Bronchial epithelial cell (primary cell): ENCODE measurements at places on chromosomes 6 and 20. TPM values are rescaled to one million over a fixed set of nuclear protein-coding genes. Genes with fewer than 3 reads are reported as not detected.

GRCh38 chr20:16575390-16576140 lies 2.3 kb upstream of the KIF16B start:
- no peak for DNase-seq

DNA sequence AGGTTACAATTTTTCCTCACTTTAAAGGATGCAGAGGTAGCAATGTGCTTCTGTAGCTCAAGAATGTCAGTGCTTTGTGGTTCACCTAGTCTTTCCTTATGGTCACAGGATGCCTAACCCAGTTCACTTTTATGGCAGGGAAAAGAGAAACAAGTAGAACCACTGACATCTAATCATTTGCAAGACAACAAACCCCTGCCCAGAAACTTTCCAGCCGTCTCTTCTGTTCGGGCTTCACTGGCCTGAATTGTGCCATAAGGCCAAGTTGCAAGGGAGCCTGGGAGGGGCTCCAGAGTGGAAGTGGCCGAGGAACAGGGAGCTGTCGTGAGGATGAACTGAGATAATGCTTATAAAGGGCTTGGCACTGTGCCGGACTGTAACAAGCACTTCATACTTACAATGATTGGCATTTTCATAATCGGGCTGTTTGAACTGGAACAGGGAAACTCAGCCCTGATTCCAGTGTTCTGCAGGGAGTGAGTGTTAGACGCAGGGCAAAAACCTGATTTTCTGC lies 212.6 kb downstream of the BCAS1 start:
- DNase-seq = no peak

DNA sequence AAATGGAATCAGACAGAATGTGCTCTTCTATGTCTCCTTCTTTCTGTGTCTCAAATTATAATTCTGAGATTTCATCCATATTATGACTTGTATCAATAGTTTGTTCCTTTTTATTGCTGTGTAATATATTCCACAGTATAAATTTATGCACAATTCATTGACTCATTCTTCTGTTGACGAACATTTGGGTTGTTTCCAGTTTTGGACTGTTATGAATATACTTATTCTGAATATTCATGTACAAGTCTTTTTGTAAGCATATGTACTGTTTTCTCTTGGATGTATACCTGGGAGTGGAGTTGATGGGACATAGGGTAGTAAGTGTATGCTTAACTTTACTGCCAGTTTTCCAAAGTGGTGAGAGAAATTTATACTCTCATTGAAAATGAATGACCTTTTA lies 28.1 kb upstream of the TRAF3IP2 start:
- DNase-seq = no peak

- DNase-seq = no peak
These were observed 71.7 kb downstream of the B4GALT5 start for GRCh38 chr20:49641683-49642656.

DNA sequence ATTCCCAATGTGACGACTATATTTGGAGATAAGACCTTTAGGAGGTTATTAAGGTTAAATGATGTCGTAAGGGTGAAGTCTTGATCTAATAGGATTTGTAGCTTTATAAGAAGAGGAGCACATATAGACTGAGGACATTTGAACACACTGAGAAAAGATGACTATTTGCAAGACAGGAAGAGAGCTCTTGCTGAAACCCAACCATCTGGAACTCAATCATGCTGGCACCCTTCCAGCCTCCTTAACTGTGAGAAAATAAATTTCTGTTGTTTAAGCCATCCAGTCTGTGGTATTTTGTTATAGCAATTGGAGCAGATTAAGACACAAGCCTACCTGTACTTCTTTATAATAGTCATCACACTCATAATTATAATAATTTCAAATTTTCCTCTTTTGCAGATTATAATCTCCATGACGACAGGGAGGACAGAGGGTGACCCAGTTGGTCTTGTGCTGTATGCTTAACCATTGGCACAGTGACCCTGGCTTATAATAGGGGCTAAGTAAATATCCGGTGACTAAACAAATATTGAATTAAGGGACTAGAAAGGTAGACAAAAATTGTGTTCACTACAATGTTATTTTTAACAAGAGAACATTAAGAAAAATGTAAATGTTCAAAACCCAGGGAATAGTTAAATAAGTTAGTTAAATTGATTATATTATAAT lies 206.4 kb upstream of the HDDC2 start:
- peak; percentile 17 for DNase-seq

GRCh38 chr6:2760882-2761842 lies 4.0 kb upstream of the WRNIP1 start:
- peak; percentile 73 for DNase-seq

The MUC21 gene
- 0.53 and 2.2 TPM in 2 replicates for total RNA-seq

DNA sequence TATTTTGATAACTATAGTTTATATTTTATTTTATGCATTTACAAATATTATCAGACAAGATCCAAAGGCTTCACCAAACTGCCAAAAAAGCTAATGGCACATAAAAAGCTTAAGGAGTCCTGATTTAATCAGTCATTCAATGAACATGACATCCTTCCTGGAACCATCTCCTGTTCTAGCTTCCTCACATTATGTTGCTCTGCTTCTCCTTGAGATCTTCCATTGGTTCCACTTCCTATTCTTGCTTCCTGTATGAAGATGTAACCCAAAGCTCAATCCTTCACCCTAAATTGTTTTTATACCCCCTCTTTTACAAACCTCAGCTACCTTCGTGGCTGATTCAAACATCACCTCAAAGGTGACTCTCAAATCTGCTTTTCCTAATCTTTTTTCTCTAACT lies 4.5 kb upstream of the BRD2 start:
- no peak for DNase-seq

GRCh38 chr6:18693881-18694280 lies 306.7 kb downstream of the RNF144B start:
- DNase-seq = no peak

DNA sequence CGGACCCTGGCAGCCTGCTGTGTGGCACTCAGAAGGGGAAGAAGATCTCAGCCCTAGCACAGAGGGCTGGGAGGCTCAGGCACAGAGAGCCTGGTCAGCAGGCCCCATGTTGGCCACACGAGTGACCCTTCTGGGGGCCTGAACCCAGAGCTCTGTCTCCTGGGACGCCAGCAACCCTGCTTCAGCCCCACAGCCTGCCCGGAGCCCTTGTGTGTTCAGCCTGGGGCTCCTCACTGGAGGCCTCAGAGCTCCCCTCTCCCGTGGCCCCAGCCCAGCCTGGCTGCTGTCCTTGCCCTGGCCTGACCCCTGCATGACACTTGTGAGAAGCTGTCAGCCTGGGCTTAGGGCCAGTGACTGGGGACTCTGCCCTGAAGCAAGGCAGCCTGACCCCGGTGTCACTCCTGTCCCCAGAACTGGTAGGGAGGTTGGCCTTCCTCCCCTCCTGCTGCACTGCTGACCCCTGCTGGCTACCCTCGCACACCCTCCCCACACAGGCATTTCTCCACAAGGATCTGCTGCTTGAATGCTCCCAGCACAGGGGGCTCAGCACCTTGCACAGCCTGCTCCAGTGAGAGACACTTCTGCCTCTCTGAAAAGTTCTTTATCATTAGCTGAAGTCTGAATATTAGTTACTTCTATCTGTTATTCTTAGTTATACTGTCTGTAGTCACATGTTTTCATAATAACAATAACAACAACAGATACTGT lies 15.4 kb upstream of the IP6K3 start:
- DNase-seq = peak; percentile 60

The IRF4 gene
- total RNA-seq = not detected in 2 replicates

The MUC22 gene
- under 0.01 TPM in 1 of 2 replicates, not detected in the other for total RNA-seq

- no peak for DNase-seq
These were observed 798 bp downstream of the DSP start for GRCh38 chr6:7542065-7542873.

DNA sequence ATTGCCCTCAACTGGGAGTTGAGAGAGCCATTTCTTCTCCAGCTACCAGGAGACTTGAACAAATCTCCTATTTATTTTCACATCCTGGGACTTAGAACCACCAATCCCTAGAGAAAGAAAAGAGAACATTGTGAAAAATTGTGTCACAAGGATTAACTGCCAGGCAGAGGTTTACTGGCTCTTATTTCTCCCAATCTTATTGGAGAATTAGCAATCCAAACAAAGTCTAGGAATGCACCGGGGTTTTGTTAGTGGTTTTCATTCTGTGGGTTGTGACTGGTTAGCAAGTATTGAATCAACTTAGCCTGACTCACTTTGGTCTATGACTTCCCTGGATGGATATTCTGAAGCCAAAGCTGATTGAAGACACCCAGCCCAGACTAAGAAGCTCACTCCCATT lies 21.2 kb upstream of the ENPP5 start:
- peak; percentile 56 for DNase-seq

The STMND1 gene
- total RNA-seq = not detected in 2 replicates

DNA sequence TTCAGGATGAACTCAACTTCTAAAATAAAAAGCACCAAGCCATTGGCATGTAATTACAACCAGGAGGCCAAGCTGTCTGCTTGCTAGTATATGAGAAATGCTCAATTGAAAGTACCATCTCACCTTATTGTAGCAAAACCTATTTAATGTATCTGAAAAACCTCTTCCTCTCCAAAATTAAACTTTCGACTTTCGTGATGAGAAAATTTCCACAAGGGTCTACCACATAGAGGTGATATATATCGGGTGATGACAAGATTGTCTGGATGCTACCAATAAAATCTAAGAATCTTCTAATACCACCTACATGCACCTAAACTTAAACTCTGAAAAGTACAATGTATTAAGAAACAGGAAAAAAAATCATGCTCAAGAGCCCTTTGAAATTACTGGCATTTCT lies 74.2 kb downstream of the ATXN1 start:
- no peak for DNase-seq

DNA sequence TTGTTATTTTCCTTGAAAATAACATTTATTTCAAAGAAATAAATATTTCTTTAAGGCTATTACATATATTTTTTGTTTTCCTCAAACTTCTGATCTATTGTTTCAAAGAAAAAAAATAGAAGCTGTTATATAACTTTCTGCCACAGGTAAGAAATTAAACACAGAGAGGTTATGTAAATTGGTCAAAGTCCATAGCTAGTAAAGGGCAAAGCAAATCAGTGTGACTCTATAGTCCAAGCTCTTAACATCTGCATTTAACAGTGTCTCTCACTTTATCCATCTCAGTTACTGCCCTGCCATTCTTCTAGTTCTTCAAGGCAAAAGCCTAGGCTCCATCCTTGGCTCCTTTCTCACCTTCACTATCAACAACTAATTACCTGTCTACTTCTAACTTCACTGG lies 57.1 kb downstream of the RWDD2A start:
- no peak for DNase-seq

DNA sequence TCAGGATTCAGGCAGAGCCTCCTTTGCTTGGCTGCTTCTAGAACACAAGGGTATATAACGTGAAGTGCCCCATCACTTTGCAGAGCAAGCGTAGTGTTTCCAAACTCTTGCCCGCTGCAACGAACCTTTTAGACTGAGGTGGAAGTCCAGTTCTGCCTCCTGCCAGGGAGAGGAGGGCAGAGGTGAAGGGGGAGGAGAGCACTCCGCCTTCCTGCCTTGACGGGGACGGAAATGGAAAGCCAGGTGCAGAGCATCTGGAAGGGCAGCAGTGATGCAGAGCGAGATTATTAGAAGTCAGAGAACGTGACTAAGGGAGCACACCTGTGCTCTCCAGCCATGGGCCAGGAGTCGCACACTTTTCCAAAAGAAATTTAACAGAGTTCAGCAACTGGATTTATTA lies 63.4 kb downstream of the RREB1 start:
- no peak for DNase-seq

DNA sequence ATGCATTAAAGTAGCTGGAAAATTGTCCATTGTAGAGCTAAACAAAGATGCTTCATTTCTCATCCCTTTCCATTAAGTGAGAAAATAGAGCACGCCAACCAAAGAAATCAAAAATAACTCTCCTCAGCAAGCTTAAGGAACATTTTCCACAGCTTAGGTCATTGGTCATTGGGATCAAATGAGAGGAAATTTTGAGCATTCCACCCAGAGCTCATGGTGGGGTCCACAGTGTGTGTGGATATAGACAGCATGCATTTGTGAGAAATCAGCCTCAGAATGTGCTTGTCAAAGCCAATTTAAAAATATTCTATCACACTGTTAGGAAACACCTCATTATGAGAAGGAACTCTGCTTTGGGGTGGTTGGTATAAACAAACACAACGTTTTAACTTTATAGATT lies 97.2 kb downstream of the HDGFL1 start:
- DNase-seq = no peak

DNA sequence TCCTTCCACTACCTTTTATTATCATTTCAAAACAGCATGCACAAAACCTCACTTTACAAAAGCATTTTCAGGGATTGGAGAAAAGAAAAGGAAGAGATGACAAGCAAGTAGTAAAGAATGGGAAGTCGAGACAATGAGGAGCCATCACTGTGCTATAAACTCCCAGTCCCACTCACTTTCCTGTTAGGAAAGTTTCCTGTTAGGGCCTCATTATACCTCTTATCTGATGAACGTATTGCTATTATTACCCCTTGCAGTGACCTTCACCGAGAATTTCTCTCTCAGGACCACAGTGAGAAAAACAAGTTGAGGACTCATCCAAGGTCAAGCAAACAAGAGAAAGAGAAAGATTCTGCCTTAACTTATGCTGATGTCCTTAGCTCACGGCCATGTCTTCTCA lies 28.8 kb downstream of the LAMP5 start:
- DNase-seq = no peak

The NEURL2 gene
- total RNA-seq = 1.8 and 2.6 TPM in 2 replicates

DNA sequence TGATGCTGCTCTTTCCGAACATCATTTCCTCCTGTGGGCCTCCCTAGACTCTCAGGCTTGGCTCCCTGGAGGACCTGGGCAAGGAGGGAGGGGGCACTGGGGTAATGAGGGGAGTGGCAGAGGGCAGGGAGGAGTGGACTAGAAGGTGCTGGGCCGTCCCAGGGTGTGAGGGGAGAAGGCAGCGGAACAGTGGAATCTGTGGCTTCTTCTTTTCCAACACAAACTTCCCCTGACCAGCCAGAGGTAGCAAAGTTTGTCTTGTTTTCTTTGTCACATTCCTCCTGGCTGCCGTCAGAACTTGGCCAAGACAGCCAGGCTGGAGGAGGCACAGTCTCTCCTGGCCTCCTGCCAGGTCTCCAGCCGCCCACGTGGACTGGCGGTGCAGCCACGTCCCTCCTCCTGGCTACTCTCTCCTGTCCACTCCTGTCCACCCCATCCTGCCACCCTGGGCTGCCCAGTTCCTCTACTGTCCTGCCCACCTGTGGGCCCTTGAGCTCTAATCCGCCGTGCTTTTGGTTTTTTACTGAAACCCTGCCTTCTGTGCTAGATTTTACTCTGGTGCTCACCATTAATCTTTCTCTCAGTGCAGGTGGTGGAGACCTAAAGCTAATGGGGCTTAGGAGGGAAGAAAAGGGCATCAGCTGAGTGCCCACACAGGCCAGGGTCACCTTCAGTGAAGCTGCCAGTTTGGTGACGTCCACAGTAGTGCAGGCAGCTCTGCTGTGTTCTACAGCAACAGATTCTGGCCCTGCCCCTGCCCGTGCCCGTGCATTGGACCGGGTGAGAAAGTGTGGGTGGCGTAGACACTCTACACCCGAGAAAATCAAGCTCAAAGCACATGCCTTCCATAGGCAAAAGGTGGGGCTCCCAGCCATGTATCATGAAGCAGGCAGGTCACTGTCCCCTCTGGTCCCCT lies 2.8 kb upstream of the CDSN start:
- peak; percentile 71 for DNase-seq
